ENCODE measurements at places on chromosomes 1 and 21. TPM values are rescaled to one million over a fixed set of nuclear protein-coding genes. Genes with fewer than 3 reads are reported as not detected.

The ERRFI1 gene
- 136 TPM for total RNA-seq

The CFAP126 gene
- not detected for total RNA-seq

The HSPA6 gene
- total RNA-seq = 4.5 TPM

The LCE1A gene
- total RNA-seq = not detected

The LCE2A gene
- not detected for total RNA-seq

The GBP1 gene
- 12.4 TPM for total RNA-seq

The CHI3L2 gene
- 13.9 TPM for total RNA-seq

The ACAP3 gene
- total RNA-seq = 37.3 TPM

The HSF2BP gene
- total RNA-seq = 2.8 TPM

The SYCP1 gene
- total RNA-seq = not detected

The ROR1 gene
- 12.6 TPM for total RNA-seq

Data from smooth muscle cell of the pulmonary artery (primary cell).